Stimulated activated CD8-positive, alpha-beta memory T cell treated with anti-CD3 and anti-CD28 coated beads, Interleukin-15, amount 100 ng/mL, for 24 hours (primary cell): ENCODE measurements at places on chromosomes 3 and 15.

- no peak for DNase-seq
Measured at GRCh38 chr3:175512700-175513099, 653.6 kb downstream of the NAALADL2 start.

GRCh38 chr3:186942168-186942567, 11.8 kb downstream of the ST6GAL1 start:
- DNase-seq: no peak

- no peak for DNase-seq
Measured at GRCh38 chr3:182814419-182815062, 21.2 kb downstream of the ATP11B start.

DNA sequence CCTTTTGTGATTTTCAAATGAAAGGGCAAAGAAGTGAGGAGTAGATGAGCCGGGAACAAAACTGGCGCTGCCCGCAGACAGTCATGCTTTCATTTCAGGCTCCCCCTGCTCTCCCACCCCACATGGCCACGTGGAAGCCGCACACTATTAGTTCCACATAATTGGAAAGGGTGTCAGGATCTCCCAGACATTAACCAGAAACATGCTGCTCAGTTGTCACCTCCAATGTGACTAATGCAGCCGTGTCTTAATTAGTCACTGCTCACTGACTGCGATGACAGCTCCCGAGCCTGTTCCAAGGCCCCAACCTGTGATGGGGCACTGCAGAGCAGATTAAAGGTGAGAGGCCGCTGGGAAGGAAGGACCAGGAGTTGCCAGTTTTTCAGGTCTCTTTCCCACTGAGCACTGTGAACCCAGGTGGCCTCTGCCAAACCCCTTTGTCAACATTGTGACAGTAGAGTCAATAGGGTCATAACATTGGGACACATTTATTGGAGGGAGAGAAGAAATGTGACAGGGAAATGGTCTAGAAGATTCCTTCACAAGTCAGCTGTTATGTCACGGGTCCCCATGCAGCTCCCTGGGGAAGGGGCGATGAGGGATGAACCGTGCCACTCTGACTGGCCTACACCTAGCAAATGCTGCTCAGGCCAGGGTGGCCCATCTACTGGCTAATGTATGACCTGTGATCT, 38.6 kb upstream of the SFMBT1 start:
- no peak for DNase-seq

GRCh38 chr15:93121973-93122910, 33.2 kb upstream of the RGMA start:
- no peak for DNase-seq

DNA sequence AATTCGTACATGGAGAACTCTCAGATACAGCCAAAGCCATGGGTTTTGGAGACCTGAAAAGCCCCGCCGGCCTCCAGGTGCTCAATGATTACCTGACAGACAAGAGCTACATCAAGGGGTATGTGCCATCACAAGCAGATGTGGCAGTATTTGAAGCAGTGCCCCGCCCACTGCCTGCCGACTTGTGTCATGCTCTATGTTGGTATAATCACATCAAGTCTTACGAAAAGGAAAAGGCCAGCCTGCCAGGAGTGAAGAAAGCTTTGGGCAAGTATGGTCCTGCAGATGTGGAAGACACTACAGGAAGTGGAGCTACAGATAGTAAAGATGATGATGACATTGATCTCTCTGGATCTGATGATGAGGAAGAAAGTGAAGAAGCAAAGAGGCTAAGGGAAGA, 23.5 kb downstream of the MYO5A start:
- DNase-seq: no peak

DNA sequence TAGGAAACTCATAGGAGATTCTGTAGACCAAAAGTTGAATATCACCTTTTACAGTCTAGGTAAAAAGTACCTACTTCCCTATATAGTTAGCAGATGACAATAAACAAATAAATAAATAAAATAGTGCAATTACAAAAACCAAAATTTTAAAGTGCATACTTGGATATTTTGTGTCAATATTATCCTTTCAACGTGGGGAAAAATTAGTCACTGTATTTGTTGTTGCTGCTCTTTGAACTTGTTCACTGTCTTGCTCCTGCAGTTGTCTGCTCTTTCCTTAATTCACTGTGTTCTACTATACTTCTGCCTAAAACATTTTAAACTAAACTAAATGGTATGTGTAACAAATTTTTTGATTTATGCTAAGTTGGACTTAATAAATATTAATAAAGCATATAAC, 889.0 kb downstream of the ROBO1 start:
- no peak for DNase-seq
